ENCODE measurements at places on chromosomes 1 and 21. TPM values are rescaled to one million over a fixed set of nuclear protein-coding genes. Genes with fewer than 3 reads are reported as not detected.

DNA sequence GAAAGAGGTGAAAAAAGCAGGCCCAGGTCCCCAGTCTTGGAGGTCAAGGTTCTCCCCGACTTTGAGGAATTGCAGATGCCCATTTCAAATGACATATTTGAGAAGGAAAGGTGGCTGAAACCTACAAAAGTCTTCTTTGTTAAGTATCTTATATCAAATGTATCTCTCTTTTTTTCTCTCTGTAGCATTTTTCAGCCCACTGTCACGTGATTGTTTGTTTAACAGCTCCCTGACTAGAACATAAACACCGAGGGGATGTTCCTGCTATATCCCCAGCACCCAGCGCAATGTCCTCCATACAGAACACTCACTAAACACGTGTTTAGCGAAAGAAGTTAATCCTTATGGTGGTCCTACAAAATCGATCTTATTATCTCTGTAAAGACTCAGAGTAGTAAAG, 27.6 kb downstream of the BEND5 start:
- DNase-seq: no peak

DNA sequence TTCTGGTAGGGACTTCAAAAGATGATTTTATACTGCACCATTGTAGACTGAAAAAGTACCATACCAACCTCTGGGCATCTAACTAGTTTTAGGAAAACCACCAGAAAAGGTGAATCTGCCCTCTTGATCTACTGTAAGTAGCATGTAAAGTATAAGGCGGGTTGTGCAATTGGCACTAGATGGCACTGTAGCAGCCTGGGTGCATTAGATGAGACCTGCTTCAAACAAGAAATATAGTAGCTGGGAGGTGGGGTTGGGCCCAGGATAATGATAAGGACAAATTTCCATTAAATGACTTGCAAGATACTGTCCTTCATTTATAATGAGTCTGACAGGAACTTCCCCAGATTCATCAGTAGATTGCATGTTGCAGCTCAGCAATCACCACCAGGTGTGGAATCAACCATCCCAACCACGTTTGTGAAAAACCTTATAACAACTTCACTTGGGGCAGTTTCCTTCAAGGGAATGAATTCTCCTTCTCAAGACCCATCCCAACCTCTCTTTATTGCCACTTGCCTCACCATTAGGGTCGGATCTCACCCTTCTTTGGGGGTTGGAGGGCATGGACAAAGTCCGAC, 37.3 kb upstream of the IL10 start:
- DNase-seq: peak; percentile 58

DNA sequence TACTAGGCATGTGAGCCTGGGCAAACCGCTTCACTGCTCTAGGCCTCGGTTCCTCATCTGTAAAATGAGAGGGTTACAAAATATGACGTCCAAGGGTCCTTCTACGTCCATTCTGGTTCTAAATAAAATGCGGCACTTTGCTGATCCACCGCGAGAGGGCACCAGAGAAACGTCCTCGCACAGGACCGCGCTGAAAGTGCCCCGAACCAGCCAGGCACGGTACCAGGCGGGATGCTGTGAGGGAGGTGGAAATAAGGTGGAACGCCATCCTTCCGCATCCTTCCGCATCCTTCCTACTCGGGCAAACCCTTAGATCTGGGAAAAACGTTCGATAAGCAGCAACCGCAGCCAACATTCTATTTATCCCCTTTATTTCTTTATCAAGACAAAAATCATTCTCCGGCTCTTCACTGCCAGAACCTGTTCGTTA, 60.3 kb upstream of the KRTAP19-8 start:
- peak; percentile 39 for DNase-seq

DNA sequence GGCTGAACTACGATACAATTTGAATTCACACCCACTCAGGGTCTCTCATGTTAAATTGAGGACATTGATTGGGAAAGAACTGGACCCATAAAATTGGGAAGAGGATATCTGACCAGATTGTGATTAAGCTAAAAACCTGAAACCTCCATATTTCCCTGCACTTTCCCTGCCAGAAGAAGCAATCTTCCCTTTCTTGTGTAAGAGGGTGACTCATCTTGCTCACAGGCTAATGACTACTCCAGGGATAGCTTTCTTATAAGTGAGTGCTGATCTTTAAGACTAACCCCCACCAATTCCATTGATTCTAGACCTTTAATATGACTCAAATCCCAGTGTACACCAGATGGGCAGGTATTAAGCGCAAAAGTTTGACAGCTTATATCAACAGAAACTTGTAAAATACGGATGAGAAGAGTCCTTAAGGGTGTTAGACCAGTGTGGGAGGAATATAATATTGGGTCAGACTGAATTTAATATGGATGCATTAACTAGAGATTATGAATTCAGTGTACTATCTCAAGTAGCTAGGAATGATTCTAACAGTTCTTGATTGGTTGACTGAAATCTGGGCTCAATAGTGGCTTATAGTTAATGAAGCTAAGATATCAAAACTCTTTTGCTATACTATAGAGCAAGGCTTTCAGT, 12.1 kb upstream of the SGIP1 start:
- DNase-seq: peak; percentile 90

The CHODL gene
- total RNA-seq: under 0.01 TPM

- DNase-seq: no peak
Measured at GRCh38 chr1:43121256-43121900, 50.7 kb downstream of the EBNA1BP2 start.

DNA sequence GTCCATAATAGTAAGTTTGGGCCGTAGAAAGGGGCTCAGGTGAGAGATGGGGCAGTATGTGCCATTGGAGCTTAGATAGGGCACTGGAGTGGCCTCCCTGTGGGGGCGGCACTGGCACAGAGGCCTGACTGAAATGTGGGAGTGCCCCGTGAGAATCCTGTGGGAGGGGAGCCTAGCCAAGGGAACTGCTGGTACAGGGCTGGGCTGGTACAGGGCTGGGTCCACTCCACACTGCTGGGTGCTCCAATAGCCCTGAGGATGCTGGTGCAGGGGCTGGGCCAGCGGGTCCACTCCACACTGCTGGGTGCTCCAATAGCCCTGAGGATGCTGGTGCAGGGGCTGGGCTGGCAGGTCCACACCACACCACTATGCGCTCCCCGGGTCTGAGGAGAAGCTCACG, 44.8 kb upstream of the PWP2 start:
- DNase-seq: no peak

The CCDC17 gene
- total RNA-seq: 1.3 TPM

DNA sequence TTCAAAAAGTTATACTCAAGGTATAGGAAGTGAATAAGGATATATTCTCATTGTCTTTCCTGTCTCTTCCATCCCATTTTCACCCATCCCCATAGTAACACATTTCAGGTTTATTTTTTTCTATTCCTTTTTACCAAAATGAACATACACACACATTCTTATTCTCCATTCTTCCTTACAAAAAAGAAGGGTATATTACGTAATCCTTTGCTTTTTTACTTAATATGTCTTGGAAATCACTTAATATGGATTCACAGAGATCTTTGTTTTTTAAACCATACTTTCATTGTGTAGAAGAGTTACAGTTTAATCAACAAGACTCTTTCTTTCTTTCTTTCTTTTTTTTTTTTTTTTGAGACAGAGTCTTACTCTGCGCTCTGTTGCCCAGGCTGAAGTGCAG, 128.2 kb upstream of the BMP8A start:
- DNase-seq: no peak

DNA sequence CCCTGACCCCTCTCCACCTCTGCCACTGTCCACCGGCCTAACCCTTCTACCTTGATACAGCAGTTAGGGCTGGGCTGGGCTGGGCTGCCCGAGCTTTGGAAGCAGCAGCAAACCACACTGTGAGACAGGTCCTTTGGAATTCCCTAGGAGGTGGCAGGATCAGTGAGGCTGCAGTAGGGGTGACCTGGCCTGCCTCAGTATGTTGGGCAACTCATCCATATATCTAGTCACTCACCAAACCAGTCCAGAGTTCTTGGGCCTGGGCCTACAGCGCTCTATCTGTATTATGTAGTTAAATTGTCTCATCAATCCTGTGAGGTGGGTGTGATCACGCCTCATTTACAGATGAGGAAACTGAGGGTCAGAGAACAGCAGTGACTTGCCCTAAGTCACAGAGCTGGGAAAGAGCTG, 13.3 kb upstream of the SYNC start:
- DNase-seq: no peak

GRCh38 chr1:60857851-60858250, 224.5 kb upstream of the NFIA start:
- DNase-seq: no peak

The LINGO4 gene
- total RNA-seq: not detected

GRCh38 chr1:77487631-77488030, 194.8 kb downstream of the ZZZ3 start:
- no peak for DNase-seq

The COL24A1 gene
- 3.9 TPM for total RNA-seq

The PKLR gene
- not detected for total RNA-seq

The HUNK gene
- 1.3 TPM for total RNA-seq

The TIAM1 gene
- 0.43 TPM for total RNA-seq

GRCh38 chr1:33875862-33876261, 12.0 kb downstream of the HMGB4 start:
- DNase-seq: no peak

GRCh38 chr21:14862794-14863720, 201.7 kb downstream of the NRIP1 start:
- DNase-seq: peak; percentile 62

GRCh38 chr21:45543710-45544448, 1.6 kb upstream of the SLC19A1 start:
- no peak for DNase-seq

DNA sequence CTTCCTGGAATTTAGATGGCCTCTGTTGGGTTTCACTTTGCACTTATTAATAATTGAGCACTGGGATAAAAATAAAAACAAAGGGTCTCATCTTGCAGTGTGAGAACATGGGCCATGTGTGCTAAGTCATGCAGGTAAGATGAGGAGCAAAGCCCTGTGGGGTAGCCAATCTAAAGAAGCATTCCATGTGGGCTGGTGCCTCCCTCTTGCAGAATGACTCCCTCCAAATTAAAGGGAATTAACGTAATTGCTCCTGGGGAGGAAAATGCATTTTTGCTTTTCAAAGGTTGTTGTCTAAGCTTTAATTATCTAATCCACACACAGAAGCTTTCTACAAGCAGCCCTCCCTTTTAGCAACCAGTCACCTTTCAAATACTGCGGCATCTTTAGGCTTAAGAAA, 69.8 kb downstream of the CDC14A start:
- DNase-seq: no peak

DNA sequence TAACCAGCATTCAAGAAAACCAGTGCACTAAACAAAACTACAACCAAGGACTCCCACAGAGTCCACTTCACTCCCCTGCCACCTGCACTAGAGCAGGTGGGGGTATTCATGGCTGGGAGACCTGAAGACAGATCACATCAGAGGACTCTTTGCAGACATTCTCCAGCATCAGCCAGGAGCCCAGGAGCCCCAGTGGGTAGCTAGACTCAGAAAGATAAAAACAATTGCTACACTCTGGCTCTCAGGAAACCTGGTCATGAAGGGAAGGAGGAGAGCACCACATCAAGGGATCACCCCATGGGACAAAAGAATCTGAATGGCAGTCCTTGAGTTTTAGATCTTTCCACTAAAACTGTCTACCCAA, 472.1 kb downstream of the PLPP3 start:
- no peak for DNase-seq

GRCh38 chr1:54397090-54397591, 9.1 kb downstream of the SSBP3 start:
- DNase-seq: no peak

GRCh38 chr1:6790146-6790545, 4.9 kb downstream of the CAMTA1 start:
- no peak for DNase-seq

- peak; percentile 33 for DNase-seq
Measured at GRCh38 chr1:13813398-13814012, 113.5 kb downstream of the PRDM2 start.

The MAB21L3 gene
- total RNA-seq: under 0.01 TPM

DNA sequence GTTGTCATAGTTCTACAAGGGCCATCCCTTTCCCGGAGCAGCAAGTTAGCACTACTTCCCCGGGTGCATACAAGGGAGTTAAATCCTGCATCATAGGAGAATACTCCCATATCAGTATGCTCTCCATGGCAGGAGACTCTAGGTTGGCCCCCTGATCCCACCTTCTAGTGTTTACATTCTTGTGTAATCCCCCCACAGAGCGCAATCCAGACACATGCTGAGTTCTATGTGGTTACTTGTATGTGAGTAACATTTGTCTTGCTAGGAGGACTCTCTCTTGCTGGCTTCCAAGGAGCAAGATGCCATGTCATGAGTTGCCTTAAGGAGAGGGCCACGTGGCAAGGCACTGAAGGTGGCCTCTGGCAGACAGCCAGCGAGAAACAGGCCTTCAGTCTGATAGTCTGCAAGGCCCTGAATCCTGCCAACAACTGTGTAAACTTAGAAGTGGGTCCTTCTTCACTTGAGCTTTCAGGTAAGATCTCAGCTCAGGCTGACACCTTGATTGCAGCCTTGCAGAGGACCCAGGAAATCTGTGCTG, 155.3 kb downstream of the CDC7 start:
- DNase-seq: no peak

- DNase-seq: peak; percentile 51
Measured at GRCh38 chr1:203627851-203628200, 1.2 kb downstream of the ATP2B4 start.

DNA sequence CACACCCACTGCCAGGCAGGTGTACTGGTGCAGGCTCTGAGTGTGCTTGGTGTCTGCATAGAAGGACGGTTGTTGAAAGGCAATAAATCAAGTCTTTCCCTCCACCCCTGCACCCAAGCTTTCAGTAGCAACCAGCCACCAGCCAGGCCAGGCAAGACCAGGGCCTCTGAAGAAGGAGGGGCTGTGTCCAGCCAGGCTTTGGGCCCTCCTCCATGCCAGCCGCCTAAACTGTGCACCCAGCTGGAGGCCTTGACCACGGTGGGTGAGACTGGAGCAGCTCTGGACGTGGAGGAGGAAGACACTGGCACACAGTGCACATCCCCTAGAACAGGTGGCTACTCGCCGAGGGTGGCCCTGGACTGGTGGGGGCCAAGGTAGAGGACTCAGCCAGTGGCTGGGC, 4.9 kb downstream of the OLIG2 start:
- DNase-seq: no peak

The EXTL1 gene
- 6.0 TPM for total RNA-seq

DNA sequence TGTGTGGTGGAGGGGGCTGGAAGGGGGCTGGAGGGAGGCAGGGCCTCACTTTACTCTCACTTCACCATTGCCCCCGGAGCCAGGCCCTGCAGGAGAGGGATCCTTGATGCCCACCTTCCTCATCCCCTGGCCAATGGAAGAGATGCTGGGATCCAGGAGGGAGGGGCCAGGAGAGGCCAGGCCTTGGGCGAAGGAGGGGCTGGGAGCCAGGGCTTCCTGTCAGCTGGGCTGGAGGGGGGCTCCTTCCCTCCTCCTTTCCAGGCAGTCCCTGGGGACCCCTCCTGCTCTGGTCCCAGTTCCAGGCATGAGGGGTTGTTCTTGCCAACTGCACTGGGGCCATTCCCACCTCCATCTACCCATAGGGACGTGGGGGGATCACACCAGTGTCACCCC, 5.7 kb downstream of the AHDC1 start:
- DNase-seq: no peak

- peak; percentile 21 for DNase-seq
Measured at GRCh38 chr1:20612221-20612746, 21.0 kb upstream of the PINK1 start.

The KIRREL1 gene
- 120 TPM for total RNA-seq

The KNCN gene
- total RNA-seq: not detected

The OR6N1 gene
- not detected for total RNA-seq

The CAP1 gene
- total RNA-seq: 671 TPM

The TTC22 gene
- total RNA-seq: not detected

- DNase-seq: no peak
Measured at GRCh38 chr1:241362350-241362749, 5.3 kb upstream of the RGS7 start.

The CRYBG2 gene
- not detected for total RNA-seq

The PGLYRP4 gene
- not detected for total RNA-seq

The PRMT6 gene
- 17.3 TPM for total RNA-seq
